ENCODE measurements at places on chromosomes 4 and X.

- no peak for DNase-seq
These were observed 128.8 kb downstream of the UCHL1 start for GRCh38 chr4:41385481-41385880.

- DNase-seq, result no peak
These were observed 16.1 kb downstream of the PGAM4 start for GRCh38 chrX:77953302-77953701.

- DNase-seq, result no peak
These were observed 169.7 kb downstream of the NPNT start for GRCh38 chr4:106065018-106065417.

GRCh38 chrX:40061005-40061404 lies 36.8 kb downstream of the BCOR start:
- DNase-seq, result no peak

DNA sequence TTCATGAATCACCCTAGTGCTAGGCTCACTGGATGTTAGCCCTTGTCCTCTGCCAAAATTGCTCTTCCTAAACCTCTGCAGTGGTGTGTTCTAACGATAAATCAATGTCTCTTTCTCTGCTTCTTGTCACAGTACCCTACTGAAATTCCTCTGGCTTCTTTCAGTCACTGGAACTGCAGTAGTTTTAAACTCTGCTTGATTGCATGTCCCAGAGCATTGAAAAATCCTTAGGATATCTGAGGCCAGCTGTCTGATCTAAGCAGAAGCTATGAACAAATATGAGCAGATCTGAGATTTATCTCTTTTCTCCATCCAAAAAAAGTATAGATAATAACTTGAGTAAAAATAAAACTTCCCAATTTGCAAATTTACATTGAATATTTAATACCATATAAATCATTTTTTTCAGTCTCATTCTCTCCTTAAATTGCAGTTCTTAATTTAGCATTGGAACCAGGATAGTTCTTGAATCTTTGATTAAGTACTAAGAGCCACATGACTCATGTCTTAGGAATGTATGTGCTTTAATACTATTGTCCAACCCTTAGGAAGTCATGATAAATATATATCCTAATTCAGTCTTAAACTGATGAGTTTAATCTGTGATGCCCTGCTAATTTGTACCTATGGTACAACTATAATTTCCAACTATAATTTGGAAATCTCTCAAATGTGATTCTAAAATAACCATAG lies 169.7 kb downstream of the PDHA2 start:
- no peak for DNase-seq

DNA sequence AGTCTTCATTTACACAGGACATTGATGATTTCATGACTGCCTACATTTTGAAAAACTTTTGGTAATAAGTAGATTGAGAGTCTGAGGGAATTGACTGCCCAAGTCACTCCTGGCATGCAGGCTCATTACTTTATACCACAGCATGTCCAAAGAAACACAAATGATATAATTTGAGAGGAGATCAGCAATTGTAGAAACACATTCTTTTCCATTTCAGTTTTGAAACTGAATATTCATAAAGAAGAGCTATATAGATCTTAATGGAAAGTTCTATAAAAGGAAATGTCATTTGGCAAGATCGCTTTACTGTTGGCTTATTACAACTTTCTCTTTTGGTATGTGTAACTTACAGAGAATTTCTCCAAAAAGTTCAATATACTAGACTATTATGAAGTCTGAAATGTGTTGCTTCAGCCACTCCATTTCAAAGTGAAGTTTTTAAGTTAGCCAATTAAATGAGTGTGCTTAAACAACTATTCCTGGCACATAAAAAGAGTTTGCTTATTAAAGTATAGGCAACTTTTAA lies 158.0 kb downstream of the ARAP2 start:
- DNase-seq, result no peak

DNA sequence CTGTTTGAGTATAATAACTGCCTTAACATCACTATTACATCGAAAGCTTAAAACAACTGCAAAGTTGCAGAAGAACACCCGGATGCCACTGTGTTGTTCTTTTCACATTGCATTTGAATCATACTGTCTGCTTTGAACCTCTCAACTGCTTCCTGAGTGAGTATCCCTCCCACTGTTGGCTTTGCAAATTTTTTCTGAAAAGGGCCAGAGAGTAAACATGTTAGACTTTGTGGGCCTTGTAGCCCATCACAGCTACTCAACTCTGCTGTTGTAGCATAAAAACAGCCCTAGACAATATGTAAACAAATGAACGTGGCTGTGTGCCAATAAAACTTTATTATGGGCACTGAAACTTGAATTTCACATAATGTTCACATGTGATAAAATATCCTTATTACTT lies 76.1 kb downstream of the NSG1 start:
- DNase-seq, result no peak

- DNase-seq, result no peak
These were observed 1.3 kb upstream of the CTSO start for GRCh38 chr4:155954939-155955338.

DNA sequence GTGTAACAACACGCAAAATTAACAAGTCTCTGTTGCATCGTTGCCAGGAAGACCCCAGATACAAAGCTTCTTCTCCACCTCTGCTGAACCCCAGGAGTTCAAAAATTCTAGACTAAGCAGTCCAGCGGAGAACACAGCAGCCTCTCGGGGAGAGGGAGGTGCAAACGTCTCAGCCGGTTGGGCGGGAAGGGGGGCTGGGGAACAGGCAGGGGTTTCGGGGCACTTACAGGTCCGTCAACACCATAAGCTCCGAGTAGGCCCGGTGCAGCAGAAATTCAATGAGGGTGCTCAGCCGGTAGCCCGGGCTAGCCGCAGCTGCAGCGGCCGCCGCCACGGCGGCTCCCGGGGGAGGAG lies 394 bp downstream of the MED14 start:
- no peak for DNase-seq

DNA sequence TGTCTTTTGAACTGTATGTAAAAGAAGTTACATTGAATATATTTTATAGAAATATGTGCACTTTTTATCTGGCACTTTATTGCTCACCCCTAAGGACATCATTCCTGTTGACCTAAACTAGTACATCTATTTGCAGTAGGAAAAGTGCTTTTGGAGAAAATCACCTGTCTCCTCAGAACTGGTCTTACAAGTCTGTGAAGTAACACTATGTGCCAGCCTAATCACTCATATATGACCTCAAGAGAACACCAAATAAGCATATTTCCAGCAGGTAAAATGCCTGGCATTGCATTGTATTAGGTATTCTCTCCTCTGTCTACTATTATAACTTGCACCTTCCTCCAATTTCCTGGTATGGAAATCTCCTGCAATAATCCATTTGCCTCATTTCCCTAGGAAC lies 4.0 kb upstream of the GASK1B start:
- DNase-seq, result no peak

DNA sequence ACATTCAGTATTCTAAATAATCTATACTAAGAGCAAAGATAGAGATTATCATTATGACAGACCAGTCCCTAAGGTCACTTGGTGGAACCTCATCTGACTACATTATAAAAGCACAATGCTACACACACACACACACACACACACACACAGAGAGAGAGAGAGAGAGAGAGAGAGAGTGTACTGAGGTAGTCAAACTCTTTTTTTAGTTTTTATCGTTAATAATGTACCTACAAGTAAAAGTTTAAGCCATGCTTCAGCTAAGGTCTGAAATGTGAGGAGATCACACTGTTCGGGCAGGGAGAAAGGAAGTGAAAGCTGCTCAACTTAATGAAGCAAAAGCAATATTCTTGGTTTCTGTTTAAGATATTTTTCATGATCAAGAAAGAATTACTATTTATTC lies 75.8 kb upstream of the CCDC160 start:
- DNase-seq, result no peak

DNA sequence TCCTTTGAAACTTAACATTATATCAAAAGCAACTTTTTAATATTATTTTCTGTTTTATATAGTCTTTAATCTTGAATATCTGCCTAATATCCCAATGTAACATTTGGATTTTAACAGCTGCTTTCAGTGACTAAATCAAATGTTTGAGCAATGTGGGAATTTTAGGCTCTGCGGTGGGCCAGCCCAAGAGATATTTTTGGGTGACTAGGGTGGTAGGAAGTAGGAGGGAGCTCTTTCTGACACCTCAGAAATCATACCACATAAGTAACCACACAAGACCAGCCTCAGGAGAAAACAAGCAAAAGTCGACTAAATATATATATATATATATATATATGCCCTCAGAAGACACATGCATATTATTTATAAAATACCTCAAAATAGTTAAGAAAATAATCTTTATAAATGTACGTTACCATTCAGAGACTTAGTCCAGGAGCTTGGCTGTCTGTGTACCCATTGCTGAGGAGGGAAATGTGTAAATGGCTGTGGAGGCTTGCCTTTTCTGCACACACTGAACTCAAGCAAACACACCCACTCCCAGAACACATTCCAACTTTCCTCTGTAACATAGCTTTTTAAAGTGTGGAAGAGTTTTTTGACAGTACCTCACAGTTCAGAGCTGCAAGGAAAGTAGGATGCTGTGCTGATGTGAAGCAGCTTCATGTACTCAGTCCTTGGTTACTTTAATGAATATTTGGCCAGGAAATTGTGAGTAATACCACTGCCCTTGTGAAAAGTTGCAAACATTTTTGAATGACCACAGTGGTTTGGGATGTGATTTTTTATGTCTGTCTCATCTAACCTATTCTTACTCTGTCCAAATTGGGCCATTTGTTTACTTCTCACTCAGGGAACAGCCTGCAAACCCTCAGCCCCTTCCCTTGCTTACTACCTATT lies at the start of gene RTL3:
Gene RTL3 (minus strand): TSS at position 484 of the 900 bp plus-strand sequence. CDS start 908 bp downstream, outside the sequence.
- DNase-seq, result no peak

GRCh38 chrX:85499400-85499799 lies 119.9 kb upstream of the POF1B start:
- no peak for DNase-seq

DNA sequence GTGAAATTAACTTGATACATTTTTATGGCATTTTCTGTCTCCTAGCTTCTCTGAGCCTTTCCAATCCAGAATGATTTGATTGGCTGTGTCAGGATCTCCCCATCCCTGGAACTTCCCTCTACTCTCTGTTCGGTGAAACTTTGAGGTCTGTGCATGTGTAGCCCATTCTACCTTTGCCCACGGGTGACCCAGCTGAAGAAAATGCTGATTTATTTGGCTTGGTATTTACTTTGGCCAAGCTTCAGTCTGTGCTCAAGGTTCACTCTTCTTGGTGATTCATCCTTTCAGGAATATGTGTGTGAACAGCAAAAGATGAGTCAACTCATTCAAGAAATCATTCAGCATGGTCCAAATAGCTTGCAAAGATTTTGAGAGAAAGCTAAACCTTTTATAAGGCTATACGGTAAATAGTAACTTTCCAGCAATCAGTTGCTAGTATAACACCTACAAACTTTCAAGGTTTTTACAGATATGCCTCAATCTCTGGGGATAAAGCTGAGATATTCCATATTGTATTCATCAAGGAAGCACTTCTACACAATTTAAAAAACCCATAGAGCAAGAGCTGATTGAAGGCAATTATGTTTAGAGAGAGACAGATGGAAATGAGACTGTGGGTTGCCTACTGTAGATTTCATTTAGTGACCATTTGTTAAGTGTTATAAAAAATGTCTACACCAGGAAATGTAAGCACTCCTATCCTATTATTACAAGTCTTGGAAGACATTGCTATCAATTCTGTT lies 233.9 kb upstream of the CXXC4 start:
- DNase-seq, result no peak

DNA sequence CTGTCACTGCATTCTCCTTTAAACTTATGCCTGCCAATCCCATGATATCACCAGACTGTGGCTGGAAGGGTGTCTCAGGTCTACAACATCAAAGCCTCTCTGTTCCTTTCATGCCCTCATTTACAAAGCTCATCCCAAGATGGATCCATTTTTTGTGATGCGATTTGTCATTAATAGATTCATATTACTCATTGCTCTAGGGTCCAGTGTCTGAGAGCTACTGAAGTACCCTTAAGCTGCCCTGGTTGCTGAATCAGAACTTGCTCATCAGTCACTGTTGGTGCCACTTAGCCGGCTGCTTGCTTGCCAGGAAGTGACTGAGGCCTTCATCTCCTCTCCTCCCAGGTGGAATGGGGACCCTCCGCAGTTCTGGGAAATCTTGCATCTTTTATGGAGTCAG lies 395.5 kb upstream of the BOD1L1 start:
- no peak for DNase-seq

DNA sequence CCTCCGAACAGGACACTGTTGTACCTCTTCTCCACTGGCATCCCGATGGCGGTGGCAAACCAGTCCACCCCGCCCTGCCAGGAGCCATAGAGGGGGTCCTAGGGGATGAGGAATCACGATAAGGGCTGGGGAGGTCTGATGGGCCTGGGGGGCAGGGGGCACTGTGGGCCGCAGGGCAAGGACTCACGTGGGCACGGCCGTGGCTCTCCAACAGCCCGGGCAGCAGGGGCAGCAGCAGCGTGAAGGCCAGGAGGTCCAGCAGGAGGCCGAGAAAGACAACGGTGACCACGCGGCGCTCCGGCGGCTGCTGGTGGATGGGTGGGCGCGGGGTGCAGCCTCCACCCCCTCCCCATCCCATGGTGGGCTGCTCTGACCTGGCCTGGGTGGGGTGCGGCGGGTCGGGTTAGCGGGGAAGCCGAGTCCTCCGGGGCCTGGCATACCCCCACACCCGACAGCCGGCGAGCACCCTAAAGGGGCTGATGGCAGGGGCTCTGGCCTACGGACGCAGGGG lies 29.6 kb downstream of the NOP14 start:
- no peak for DNase-seq

- DNase-seq, result no peak
These were observed 66.1 kb downstream of the DNAAF6 start for GRCh38 chrX:107272431-107272921.

DNA sequence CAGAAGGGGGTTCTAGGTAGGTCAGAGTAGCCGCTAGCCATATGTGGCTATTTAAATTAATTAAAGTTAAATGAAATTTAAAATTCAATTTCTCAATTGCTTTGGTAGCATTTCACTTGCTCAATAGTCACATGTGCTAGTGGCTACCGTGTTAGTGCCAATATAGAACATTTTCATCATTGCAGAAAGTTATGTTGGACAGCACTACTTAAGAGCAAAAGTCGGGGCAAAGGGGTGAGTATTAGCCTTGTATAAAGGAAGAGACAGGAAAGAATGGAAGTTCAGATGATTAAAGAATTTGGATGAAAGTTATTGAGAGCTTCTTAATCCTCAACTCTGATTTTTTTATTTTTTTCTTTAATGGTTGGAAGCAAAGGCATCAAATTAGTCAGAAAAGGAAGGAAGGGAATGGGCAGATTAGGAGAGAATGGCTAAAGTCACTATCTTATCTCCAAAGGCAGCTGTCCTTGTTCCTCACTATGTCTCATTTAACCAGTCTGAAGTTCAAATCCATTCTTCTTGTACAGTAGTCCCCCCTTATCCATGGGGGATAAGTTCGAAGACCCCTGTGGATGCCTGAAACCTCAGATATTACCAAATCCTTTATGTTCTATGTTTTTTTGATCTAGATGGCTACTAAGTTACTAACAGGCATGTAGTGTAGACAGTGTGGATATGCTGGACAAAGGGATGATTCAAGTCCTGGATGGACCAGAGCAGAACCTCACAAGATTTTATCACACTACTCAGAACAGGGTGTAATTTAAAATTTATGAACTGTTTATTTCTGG lies 22.9 kb downstream of the OCIAD1 start:
- DNase-seq, result no peak

Measured in HEK293T (cell line).